GM12892 (cell line): ENCODE measurements at places on chromosomes 1 and 21.

GRCh38 chr1:248324468-248324867, at the start of gene OR2M7:
OR2M7 (minus strand) TSS chr1:248324568; CDS start chr1:248324568, 0 bp downstream.
- DNase-seq, result no peak

DNA sequence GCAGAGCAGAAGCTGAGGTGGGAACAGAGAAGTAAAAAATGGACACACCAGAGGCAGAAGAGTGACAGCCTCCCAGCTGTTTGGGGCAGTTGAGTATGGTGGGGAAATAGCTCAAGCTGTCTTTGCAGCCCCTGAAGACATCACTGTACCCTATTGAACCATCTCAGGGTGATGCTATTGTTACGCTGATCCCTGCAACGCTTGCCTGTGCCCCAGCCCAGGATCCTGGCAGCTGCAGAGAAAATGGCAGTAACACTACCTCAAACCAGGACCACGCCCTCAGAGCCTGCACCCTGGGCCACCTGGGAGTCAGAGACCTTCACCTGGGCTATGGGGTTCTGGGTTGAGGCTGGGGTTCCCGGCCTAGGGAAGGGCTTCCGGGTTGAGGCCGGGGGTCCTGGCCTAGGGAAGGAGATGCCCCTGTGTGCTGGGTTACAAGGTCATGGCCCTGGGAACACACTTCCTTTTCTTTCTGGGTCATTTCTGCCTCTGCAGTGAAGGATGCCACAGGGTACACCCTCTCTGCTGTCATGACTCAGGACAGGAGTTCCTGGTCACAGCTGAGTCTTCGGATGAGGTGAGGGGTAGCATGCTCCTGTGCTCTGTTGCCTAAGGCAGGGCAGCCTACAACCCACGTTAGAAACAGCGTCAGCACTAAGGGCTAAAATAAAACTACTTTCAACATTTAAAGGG, 11.6 kb downstream of the BSND start:
- no peak for DNase-seq

DNA sequence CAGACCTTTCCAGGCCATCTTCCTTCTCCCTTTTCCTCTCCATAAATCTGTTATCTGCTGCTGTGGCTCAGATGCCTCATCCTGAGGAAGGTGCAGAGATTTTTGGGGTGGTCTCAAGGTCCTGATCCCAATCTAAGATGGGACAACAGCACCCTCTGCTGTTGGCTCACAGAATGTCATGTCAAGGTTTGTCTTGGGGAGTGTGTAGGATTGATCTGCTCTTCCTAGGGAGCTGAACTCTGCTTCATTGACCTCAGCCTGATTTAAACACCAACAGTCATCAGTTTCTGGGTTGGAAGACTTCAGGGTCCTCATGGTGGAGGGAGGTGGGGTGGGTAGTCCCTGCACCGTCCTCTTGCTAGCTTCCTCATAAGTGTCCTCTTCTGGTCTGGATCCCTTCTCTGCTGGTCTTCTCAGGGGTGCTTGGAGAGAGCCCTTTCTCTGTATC, 62.8 kb upstream of the LAX1 start:
- DNase-seq, result peak; percentile 24

- no peak for DNase-seq
Measured at GRCh38 chr21:42989816-42990650, 15.7 kb downstream of the PKNOX1 start.

- no peak for DNase-seq
Measured at GRCh38 chr1:170131984-170132383, 13.8 kb upstream of the NTMT2 start.

DNA sequence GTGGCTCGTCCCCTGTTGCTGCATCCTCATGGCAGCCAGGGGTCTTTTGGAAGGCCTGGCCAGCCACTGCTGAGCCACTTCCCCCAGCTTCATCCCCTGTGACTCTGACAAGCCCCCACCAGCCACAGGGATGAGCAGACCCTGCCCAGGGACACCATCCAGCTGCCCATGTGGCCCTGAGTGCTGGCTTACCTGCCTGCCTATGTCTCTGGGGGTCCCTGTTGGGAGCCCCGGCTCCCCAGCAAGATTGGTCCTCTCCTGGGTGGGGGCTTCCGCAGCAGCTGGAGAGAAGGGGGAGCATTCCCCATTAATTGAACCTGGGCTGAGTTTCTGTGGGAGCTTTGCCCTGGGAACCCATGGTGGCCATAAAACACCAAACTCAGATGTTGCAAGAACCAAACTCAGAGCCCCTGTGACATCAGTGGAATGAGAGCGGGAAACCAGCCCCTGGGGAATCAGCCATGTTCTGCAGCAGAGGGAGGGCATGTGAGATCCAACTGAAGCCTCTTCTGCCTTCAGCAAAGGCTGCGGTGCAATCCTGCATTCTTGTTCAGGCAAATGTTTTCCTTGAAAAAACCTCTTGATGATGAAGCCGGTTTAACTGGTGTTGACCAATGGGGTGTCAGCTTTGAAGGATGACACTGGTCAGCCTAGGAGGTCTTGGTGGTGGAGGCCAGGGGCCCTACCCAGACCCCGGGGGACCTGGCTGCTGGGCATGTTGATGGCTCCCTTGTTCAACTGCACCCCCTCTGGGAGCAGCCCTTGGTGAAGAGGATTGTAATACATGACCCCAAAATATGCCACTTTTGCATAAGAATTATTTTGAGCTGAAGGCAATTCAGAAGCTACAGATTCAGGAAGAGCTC, 28.3 kb upstream of the COL18A1 start:
- DNase-seq, result no peak

GRCh38 chr1:180178511-180179161, 24.0 kb downstream of the QSOX1 start:
- DNase-seq, result peak; percentile 68

DNA sequence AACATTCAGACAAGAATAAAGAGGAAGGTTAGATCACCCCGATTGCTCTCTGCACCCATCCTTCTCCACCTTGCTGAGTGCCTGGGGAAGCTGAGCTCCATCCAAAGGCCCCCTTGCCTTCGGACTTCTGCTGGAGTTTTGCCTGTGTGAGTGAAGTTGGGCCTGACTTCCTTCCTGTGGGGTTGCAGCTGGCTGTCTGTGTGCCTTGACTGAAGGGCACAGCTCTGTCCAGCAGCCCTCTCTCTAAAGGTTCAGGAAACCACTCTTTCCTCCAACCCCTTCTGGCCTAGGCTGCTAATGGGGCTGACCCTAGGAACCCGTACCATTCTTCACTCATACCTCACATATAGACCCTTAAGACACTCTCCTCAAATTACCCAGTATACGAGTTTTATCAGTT, 173.4 kb upstream of the HMCN1 start:
- DNase-seq, result no peak

DNA sequence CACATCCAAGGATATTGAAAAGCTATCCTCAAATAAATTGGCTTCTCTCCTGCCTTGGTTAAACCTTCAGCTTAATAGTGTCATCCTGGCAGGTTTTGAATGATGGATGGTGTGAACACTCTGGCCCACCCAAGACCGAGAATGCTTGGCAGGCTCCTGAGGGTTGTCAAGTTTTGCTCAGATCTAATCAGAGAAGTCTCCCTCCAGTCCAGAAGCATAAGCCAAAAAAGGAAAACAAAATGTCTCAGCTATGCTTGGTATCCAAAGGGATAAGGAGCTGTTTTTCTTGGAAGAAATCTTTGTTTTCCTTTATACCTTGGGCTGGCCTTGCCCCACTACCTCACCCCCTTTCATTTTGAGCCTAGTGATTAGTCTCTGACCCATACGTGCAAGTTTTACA, 172.7 kb downstream of the CRB1 start:
- no peak for DNase-seq

DNA sequence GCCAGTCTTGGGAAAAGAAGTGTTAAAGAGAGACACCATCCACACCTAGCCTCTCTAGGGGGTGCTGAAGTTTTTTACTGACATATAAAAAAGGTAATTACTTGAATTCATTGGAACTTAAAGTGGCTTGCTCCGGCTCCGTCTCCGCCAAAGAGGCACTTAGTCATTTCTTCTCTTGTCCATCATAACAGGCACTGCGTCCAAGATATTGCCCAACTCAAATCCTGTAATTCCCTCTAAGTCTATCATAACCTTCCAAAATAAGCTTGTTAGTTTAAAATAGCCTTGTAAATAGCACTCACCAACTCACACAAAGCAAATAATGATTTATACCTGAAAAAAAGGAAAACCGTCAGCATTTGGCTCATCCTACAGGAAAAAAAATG, 160.5 kb downstream of the ZBTB18 start:
- no peak for DNase-seq
